ENCODE measurements at places on chromosomes 5 and 9.

DNA sequence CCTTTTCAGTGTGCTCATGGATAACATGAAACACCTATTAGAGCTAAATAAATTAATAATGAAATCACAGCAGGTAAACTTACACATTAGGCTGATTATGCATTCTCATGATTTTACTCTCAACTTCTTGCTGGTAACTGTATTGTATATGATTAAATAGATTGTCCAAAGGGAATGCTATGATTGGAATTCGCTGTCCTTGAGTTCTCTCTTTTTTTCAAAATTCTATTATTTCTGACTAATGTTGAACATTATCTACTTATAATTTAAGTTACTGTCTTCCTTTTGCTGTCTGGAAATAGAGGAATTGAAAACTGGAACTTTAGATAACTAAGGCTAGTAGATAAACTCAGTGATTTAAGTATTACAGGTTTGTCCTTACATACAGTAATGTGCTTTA lies 13.1 kb downstream of the CENPH start:
- DNase-seq, result no peak

- no peak for DNase-seq
These were observed 28.2 kb upstream of the C5orf63 start for GRCh38 chr5:127101533-127101932.

GRCh38 chr5:172941067-172941516 lies 18.1 kb upstream of the RPL26L1 start:
- DNase-seq, result peak; percentile 56

- no peak for DNase-seq
These were observed 15.6 kb upstream of the NREP start for GRCh38 chr5:111772456-111773122.

GRCh38 chr5:96871686-96872085 lies 4.6 kb upstream of the ERAP2 start:
- DNase-seq, result no peak

DNA sequence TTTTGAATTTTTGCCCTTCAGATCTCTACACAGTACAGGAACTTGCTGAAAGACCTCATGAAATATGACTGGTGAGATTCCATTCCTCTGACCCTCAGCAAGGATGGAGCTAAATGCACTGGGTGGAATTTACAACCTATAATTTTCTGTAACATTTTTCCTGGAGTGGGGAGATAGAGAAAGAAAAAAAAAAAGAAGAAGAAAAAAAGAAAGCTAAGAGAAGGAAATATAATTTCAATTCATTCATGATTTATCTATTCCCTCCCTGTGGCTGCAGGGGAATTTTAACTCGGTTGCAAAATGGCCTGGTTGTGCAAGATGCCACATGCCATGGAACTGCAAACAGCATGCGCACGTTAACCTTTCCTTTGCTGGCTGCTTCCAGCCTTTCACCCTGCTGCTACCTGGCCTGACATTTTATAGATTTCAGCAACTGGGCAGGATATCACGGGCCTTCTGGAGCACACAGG lies 155.4 kb downstream of the FSTL4 start:
- no peak for DNase-seq

DNA sequence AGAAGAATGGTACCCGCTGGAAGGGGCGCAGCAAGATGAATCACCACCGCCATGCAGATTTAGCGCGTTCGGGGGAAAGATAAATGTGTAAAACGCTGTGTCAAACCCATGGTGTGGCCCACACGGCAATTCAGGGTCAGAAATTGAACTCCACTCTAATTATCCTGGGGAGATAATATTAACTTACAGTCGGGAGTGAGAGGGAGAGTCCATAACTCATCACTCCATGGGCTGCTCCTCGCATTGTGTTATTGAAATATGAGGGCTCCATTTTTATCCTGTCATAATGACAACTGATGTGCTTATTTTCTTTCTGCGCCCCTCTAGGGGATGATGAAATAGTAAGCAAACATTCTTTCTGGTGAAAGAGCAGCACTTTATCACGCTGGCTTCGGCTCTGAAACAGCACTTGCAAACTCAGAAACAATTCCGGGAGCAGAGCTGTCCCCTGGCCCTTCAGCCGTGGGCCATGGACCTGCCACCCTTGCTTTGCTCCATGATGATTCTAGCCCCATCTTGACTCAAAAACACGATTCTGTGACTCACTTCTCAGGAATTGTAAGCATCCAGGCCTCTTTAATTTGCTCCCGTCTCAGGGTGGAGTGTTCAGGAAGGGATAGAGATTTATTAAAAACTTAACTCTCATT lies 431.6 kb downstream of the IRX1 start:
- DNase-seq, result peak; percentile 14

DNA sequence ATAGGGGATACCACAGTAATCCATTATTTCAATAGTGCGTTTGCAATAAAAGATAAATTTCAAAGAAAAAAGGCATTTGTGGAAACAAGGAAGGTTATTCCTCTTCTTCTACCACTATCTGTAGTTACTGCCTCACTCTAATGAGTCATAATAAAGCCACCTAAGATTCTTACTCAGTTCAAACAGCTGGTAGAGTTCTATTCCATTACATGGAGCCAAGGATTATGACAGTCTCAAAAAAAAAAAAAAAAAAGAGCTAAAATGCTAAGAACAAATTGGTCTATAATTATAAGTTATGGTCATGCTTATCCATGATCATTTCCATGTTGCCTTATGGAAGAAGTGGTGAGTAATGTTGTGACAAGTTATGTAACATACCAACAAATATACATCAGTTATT lies 46.3 kb downstream of the DENND1A start:
- no peak for DNase-seq

- no peak for DNase-seq
These were observed 14.7 kb downstream of the DNAJC25 start for GRCh38 chr9:111645806-111646205.

DNA sequence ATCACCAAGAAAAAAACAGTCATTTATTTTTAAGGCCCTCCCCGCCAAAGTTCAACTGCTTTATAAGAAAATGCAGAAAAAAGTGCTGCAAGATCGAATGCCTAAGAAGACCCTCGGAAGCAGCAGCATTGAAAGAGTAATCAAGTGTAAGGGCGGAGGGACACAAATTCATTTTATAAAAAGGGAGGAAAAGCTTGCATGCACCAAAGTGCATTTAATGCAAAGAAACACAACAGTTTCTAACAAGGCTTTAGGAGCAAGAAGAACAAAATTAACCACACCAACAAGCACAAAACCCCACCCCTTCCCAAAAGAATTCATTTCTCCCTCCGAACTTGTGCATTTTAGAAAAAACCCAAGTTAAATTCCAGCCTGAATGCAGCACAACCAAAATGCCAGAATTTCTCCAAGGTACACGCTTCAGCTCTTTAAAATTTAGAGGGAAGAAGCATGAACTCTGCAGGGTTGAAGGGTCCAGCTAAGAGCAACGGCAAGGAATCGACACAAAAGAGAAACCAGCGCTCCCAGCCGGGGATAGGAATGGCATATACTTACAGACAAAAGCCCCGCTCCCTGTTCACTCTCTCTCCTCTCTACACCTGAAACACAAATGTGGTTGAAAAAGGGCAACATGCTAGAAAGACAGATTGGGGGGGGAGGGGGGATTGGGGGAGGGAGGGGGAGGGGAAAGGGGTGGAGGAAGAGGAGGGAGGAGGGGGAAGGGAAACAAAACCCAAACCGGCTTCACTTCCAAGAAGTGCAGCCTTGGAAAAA lies at the start of gene NREP:
Gene NREP, minus strand, starts transcription at position 614 of the 774 bp plus-strand sequence. CDS start 1,422 bp downstream, outside the sequence.
- no peak for DNase-seq

DNA sequence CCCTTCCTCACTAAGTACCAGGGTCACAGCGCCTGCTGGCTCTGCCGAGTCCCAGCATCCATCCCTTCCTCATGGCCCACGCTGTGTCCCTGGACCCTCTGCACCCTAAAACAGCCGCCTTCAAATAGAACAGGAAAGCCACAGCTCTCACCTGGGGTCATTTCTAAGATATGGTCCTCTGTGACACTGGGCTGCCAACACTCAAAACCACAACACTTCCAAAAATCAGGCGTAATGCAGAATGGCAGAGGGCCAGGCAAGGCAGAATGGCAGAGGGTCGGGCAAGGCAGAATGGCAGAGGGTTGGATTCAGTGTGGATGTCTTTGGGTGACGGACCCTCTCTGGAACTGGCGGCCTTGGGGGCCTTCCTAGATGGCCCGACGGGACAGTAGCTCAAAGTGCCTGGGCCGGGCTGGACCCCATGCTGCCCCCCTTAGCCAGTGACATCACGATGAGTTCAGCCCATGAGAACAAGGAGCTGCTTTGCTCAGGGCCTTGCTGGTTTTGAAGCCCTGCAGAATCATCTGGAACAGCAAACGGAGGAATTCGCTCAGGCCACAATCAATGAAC lies 35.3 kb downstream of the ZDHHC11B start:
- DNase-seq, result no peak

DNA sequence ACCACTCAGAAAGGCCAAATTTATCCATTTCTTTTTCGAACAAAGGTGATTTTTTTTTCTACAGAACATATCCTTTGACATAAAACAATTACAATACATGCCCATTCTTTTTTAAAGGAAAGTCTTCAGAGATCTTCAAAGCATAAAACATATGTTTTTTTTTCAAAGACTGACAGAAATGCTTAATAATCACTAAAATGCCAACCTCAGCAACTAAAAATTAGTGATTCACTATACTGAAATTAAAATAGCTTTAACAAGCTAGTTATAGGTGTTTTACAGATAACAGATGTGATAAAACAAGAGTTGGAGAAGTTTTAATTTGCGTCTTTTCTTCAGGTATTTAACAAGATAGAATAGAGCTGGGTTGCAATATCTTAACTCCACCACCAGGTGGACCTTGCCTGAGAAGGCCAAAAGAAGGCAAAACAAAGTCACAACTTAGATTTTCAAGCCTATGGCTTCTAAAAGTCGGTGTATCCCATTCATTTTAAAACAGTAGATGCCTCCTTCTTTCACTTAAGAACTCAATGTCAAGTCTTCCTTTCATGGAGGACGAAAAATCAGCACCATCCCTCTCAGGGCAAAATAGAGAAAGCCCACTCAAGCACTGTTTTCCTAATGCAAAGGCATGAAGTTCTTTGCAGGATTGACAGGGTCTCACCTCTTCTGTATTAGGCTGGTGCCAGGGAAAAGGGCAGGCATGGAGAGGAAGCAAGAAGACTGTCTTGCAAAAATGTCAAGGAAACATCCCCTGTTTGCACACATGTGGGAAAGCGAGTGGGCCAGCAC lies 31.1 kb upstream of the CPLX2 start:
- no peak for DNase-seq

GRCh38 chr5:118806571-118806970 lies 181.8 kb downstream of the DTWD2 start:
- DNase-seq, result no peak

- no peak for DNase-seq
These were observed 192.2 kb upstream of the C9orf72 start for GRCh38 chr9:27765266-27766072.

- no peak for DNase-seq
These were observed 11.4 kb downstream of the CAMK2A start for GRCh38 chr5:150278046-150278730.

GRCh38 chr9:14373706-14374105 lies 59.8 kb upstream of the NFIB start:
- no peak for DNase-seq

DNA sequence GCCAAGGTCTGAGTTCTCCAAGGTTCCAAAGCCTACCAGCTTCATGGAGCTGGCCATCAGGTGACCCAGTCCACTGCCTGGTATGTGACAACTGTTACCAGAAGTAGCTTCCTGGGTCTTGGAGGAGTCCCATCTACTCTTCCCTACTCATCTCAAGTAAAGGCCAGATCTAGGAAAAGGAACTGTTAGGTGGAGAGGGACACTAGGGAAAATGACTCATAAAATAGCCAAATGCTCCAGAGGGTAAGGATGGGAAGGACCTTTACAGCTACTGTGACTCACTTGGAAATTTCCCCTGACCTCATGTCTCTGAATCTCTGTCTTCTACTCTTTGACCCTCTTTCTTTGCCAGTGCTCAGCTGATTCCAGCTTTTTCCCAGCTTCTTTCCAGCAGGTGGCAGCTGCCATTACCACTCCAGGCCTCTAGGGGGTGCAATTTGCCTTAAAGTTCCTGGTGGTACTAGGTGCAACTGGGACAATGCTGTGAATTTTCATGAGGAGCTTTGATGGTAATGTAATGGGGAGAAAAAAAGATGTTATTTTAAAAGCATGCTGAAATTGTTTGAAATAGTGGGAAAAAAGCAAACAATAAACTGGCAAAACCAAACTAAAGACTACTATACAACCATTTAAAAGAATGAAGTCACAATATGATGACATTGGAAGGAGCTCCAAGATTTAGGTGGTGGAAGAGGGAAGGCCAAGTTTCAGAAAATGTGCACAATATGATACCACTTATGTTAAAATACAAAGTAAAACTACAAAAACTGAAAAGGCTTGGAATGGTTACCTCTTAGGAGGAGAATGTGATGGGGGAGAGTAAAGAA lies 27.1 kb upstream of the MYORG start:
- DNase-seq, result peak; percentile 82

DNA sequence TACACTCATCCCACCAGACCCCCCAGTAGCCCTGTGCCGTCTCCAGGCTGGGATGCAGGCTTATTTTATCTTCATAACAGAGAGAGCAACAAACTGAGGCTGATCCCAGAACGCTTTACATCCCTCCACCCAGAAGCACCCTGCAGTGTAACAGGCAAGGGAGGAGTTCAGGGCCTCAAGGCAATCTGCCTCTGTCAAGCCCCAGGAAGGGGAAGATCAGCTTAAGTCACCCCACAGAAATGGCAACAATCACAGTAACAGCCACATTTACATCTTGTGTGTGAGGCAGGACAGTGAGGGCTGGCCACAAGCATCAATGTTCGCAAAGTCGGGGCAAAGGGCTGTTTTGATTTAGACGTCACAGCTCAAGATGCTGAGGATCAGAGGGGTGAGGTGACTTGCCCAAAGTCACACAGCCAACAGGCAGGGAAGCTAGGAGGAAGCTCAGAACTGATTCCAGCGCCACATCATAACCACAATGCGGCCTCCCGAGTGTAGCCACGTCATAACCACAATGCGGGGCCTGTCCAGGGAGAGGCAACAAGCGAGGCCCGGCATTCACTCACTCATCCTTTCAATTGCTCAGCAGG lies 14.4 kb downstream of the STK10 start:
- no peak for DNase-seq

GRCh38 chr9:98081477-98082219 lies 25.1 kb downstream of the NANS start:
- DNase-seq, result no peak

DNA sequence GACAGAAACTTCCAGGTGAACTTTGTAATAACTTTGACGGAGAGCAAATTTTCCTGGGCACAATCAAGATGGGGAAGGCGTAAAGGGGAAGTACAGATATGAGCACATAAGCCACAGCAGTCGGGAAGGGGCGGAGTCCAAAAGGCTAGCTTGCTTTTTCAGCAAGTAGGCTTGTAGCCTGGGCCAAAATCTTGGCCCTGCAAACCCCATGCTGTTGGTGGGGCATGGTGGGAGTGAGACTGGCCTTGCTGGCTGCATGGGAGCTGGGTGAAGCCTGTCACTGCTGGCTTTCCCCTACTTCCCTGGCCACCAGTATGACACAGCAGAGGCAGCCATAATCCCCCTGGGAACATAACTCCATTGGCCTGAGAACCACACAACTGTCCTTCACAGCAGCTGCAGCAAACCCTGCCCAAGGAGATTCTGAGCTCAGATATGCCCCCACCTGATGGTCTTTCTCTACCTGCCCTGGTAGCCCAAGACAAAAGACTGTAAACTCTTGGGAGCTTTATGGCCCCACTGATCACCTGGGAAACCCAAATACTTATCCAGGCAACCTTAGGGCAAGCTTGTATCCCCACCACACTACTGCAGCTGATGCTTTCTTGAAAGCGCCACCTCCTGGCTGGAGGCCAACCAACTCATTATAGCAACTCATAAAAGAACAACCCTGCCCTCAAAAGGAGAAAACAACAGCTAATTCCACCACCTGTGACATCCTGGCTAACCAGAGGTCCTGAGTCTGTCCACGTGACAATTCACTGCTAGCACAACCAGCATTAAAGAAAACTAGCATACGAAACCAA lies 24.0 kb downstream of the DCTN4 start:
- peak; percentile 6 for DNase-seq
